ENCODE measurements at places on chromosomes 5 and 9.

- DNase-seq = no peak
Observed at GRCh38 chr5:32852976-32853375, 141.9 kb downstream of the NPR3 start.

DNA sequence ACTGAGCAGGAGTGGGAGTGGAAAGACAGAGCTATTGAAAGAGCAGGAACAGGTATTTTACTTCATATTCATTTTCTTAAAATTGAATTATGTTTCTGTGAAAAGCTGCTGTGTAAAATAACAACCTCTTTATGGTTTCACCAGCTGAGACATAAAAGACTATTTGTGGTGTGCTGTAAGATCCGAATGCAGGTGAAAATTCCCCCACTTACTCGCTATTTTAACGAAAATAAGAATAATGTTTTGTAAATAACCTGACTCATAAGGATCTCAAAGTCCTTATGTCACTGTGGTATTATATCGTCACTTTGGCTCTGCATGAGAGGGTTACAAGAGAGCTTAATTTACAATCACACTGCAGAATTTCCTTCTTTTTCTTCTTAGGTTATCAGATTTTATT is 65.3 kb upstream of the NFIB start:
- no peak for DNase-seq

DNA sequence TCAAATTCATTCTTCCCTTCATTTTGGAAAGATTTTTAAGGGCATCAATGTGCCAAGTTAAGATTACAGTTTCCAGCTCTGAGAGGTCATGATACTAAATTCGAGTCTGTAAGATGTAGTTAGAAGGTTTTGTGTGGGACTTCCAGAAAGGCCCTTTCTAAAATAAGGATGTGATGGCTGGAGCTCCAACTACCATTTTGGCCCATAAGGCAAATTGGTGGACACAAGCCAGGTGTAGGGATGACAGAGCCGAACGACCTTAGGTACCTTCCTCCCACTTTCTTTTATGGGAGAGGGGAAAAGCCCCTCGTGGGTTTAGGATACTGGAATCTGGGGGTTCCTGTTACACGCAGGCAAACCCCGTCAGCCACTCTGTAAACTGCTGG is 54.3 kb upstream of the PTPDC1 start:
- peak; percentile 4 for DNase-seq

- no peak for DNase-seq
Observed at GRCh38 chr5:140133514-140134167, 7.9 kb downstream of the IGIP start.

DNA sequence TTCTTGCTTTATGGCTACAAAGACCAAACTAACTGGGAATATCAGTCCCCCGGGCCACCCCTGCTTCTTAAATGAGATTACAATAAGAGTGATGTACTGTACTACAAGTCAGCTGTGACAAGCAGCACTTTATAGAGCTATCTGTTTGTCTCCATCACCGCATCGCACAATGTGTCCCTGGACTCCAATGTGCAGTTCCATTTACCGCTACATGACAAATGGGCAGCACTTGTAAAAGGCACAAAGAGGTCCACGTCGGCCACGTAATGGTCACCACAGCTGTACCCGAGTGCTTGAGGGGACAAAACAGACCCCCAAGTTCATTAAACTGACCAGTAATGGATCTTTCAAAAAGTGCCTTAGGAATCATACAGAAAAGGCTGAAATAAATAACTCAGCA is 54.1 kb downstream of the PSMB7 start:
- DNase-seq = no peak

DNA sequence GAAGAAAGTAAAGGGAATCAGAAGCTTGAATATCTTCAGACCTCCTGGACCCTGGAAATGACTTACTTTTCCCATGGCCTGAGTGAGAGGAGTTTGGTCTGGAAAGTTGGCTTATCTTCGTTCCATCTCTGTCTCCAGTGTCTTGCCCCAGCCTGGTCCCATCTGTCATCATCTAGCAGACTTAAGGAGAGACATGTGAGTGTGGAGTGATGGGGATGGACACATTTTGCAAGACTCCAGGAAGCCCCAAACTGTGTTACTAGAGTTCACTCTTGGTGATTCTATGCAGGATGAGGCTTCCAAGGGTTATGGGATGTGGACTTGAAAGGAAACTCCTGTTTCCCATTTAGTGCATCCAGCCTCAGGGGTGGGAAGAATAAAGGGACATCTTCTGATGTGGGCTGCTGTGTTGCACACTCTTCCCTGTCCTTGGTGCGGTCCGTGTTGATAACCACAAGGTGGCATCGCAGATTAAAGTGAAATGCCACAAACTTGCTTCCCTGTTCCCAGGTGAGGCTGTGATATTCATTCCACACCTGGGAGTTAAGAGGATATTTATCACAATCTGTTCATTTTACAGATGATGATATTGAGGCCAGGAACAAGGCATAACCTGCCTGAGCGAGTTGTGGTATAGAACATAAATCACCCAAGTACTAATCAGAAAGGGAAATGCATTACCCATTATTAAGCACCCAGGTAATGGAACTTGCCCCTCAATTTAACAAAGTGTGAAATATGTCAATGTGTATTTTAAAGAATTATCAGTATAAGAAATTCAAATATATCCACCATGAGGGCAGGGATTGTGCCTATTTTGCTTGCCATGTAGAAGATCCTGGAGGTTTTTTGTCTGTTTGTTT is 269.9 kb upstream of the PAPPA start:
- DNase-seq = peak; percentile 2

DNA sequence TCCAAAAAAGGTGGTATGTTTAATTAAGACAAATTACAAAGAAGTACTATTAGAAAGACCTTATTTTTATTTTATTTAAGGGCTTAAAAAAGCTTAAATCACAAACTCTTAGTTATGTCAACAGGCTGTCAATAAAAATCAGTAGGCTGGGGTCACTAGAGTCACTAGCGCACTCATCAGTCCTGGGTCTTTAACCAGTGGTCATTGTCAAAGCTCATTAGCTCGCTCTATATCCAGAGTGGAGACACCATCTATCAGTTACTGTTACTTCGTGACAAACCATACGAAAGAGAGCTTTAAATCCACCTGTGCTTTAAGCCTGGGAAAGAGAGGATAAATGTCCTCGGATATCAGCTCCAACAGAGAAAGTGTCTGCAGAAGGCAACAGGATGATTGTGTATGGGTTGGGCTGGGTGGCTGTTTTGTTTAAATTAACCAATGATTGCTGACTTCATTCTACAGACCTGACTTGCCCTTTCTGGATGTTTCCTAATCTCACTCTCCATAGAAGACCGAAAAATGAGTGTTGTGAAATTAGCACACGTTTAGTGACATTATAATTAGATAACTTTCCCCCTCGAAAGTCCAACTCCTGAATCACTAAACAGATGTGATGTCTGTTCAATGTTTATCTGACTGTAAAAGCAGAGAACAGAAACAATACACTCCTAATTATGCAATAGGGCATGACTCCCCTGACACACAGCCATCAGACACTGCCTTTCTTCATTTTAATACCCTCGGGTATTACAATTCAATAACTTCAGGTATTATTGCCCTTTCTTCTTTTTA is 123.6 kb upstream of the TNPO1 start:
- DNase-seq = no peak

DNA sequence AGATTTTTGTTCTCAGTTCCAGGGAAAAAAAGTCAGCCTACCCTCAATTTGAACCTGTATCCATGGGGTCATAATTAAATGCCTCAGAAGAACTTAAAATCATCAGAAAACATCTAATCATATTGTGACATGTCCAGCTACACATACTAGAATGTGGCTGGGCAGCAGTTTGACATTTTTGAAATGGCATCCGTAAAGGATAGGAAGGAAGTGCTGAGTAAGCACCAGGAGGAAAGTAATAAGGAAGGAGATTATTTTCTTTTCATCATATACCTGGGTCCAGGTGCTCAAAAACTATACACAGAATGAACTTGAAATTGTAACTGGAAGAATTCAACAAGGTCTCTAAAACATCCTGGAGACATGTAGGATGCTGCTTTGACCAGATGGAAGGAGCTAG is 116.9 kb upstream of the RAI14 start:
- DNase-seq = no peak

DNA sequence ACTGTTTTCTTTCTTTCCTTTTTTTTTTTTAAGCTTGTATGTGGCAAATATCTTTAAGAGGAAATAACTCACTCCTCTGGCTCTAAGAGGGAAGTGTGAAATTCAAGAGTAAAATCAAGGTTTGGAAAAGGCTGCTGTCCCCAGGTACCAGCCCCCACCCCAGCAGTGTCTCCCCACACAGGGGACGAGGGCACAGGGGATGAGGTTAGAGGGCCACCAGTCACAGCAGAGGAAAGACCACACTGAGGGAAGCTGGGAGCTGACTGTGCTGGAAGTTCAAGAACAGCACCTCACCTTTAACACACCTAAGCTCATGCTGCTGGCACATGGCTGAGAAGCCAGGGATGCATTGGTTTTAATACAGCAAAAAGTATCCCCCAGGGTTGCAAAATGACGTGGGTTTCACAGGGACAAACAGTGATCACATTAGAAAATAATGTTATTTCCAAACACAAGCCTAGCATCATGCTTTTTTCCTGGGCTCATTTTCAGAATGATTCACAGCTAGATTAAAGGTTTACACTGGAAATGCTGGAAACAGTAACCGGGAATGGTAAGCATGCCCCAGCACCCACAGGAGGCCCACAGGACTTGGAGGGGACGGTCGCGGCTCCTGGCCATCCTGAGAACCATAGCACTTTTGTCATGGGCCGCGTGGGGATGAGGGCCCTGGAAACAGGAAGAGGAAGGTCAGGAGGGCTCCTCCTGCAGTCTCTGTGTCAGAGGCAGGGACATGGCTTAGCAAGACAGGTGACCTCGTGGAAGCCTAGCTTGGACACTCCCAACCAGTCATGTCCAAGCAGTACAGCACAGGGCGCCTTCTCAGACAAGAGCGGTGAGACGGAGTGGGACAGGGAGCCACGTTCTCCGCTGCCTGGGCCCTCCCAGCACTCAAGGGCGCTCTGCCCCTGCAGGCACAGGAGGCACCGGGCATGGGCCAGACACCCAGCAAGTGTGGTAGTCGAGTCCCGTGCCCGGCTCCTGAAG is 6.9 kb downstream of the LPCAT1 start:
- DNase-seq = no peak

DNA sequence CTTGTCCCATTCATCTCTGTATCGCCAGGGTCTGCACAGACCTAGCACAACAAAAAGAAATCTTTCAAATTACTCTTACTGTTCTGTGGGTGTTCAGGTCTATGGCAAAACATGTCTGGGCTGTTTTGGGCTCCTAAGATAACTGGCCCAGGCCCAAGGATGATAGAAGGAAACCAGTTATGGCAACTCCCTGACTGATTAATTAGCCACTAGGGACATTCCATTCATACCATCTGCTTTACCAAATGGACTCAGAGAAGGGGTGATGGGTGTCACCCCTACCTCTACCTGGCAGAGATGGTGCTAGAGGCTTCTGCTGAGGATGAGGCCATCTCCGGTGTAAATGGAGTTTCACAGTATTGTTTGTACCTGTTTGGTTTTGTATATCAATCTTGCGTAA is 1.9 kb downstream of the SLC31A2 start:
- DNase-seq = peak; percentile 41

DNA sequence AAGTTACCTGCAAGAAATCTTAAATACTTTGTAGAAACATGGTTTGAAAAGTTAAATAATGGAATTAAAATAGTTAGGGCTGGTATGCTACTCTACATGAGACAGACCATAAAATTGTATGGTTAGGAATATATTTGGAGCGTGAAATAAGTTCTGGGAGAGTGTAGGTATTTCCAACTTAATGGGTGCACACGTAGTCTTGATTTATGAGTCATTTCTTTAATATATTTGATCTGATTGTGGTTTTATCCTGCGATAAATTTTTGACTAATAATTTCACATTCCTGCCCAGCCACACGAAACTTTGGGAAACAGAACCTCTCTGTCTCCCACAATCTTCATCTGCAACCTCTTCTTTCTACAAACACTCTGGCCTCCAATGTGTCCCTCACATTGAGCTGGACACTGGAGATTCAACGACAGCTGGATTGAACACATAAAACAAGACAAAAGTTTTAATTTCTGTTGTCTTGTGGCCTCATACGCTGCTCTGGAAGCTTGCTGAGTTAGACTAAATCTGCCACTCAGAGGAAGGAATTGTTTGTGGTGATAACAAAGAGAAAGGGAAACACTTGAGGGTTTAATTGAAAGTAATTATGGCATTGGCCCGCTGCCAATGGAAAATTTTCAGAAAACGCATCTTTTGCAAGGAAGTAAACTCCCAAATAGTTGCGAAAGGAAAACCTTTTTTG is 201.8 kb upstream of the ZNF608 start:
- DNase-seq = no peak

- no peak for DNase-seq
Observed at GRCh38 chr5:133861161-133861737, 107.2 kb downstream of the C5orf15 start.

- DNase-seq = no peak
Observed at GRCh38 chr9:79408200-79408599, 163.6 kb upstream of the TLE4 start.

- no peak for DNase-seq
Observed at GRCh38 chr5:134547579-134547978, 22.1 kb downstream of the JADE2 start.

- DNase-seq = peak; percentile 64
Observed at GRCh38 chr5:32135086-32135485, 39.0 kb downstream of the GOLPH3 start.

GRCh38 chr5:24817966-24818365 is 173.2 kb upstream of the CDH10 start:
- DNase-seq = no peak

GRCh38 chr9:79663878-79664277 is 92.1 kb downstream of the TLE4 start:
- no peak for DNase-seq

- DNase-seq = no peak
Observed at GRCh38 chr5:50855001-50855400, 188.6 kb downstream of the PARP8 start.

DNA sequence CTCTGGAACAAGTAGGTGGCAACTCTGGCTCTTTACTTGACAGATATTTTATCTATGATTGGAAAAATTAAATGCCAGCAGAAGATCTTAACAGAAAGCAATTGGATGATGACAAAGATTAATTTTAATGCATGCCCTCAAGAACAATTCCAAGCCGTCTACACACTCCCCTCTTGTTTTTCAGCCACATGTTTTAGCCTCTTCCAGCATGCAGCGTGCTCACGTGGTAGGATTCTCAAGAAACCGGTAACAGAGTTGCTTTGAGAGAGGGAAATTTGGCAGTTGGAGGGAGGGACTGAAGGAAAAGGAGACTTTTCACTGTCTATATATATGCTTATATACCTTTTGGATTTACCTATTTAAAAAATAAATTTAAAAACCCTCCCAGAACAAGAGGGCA is 48.3 kb upstream of the FANCC start:
- no peak for DNase-seq

- DNase-seq = no peak
Observed at GRCh38 chr5:168833936-168834335, 254.8 kb upstream of the PANK3 start.

GRCh38 chr5:60271517-60271916 is 378.0 kb upstream of the PDE4D start:
- no peak for DNase-seq

GRCh38 chr9:105864248-105864898 is 170.0 kb downstream of the TMEM38B start:
- DNase-seq = no peak

- DNase-seq = no peak
Observed at GRCh38 chr5:6498968-6499367, 50.3 kb downstream of the UBE2QL1 start.

- peak; percentile 55 for DNase-seq
Observed at GRCh38 chr9:14661421-14662059, 31.7 kb downstream of the ZDHHC21 start.

All from hematopoietic multipotent progenitor cell treated with erythropoietin and hydrocortisone succinate and interleukin-3 and kit ligand, for 8 days (in vitro differentiated cells).